ENCODE measurements at places on chromosomes 6 and 20. TPM values are rescaled to one million over a fixed set of nuclear protein-coding genes. Genes with fewer than 3 reads are reported as not detected.

NT5E gene
- polyA plus RNA-seq = 9.9 TPM

NMBR gene
- polyA plus RNA-seq = not detected

RHAG gene
- not detected for polyA plus RNA-seq

DNA sequence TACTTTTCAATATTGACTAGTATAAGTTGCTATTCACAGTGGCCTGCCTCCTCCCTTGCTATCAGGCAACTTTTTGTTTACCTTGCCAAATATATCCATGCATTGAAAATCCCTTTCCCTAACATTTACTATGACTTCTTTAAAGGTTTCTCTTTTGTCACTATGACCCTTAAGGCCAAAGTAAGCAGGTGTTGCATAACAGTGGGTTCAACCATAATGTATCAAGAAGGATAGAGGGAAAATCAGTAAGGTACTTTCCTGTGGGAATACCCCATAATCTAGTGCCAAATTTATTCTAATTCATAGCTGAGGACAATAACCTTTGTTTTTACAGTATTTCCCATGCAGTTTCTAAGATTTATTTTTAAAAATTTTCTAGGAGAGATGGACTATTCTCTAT is 527.6 kb downstream of the CDKAL1 start:
- H3K36me3 ChIP-seq = no peaks in the 10 kb centered on the region
- H3K4me1 ChIP-seq = no peaks in the 10 kb centered on the region
- no peak overlapping the region for H3K4me3 ChIP-seq
- no peak overlapping the region for H3K27ac ChIP-seq

DNA sequence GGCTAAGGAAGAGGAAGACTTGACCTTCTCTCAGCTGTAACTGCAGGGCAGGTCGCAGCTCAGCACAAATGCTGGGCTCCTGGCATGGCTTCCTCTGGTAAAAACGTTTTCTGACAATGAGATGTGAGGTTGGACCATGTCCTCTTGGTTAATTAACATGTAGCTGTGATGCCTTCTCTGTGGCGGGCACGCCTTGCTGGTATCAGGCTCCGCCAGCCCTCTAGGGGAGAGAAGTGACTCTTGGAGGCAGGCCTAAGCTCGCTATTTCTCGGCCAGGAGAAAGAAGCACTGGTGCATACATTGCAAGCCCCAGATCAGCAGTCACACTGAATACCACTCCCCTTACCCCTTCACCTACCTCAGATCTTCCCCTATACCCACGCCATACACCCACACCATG is 65.0 kb downstream of the QRSL1 start:
- no peak overlapping the region for H3K27ac ChIP-seq
- no peaks in the 10 kb centered on the region for H3K36me3 ChIP-seq
- H3K4me1 ChIP-seq = peaks cover 35% of the 10 kb centered on the region
- DNase-seq = no peak
- no peaks in the 10 kb centered on the region for H3K27me3 ChIP-seq
- no peak overlapping the region for H3K4me3 ChIP-seq

- DNase-seq = no peak
- H3K4me1 ChIP-seq = peaks cover 24% of the 10 kb centered on the region
- H3K36me3 ChIP-seq = no peaks in the 10 kb centered on the region
- H3K27ac ChIP-seq = no peak overlapping the region
- H3K4me3 ChIP-seq = no peak overlapping the region
Measured at GRCh38 chr6:1854296-1854695, 244.6 kb downstream of the FOXC1 start.

DNA sequence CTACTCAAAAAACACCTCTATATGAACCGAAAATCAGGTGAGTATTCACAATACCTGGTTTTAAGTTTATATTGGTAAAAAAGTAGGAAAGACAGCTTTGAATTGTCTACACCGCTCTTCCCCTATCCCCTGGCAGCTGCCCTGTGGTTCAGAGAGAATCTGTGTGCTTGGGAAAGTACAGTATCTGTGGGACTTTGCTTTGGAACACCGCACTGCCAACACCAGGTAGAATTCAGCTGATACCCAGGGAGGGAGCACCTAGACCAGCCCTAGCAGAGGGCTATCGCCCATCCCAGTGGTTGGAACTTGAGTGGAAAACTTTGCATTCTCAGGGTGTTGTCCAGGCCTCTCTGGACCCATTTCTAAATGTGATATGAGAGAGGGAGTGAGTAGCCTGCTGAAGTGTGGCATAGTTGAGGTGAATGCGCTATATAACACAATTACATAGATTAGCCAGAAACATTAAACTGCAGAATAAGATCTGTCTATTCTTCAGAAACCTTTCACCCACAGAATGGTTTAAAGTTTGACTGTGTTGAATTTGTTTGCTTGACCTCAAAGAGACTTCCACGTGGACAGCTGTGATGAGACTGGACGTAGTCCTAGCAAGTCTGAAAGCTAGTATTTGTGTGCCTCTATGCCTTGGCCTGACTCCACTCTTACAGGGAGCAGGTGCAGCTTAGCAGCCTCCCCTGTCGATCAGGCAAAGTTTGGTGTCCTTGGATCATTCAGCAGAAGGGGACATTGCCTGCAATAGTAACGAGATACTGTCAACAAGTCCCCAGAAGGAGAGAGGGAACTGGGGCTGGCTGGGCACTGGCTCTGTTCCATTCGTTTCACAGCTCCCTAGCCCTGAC is 11.5 kb upstream of the MPC1 start:
- no peak overlapping the region for H3K27ac ChIP-seq
- no peaks in the 10 kb centered on the region for H3K36me3 ChIP-seq
- H3K4me3 ChIP-seq = no peak overlapping the region
- no peak for DNase-seq
- no peaks in the 10 kb centered on the region for H3K27me3 ChIP-seq
- no peaks in the 10 kb centered on the region for H3K4me1 ChIP-seq

- no peak overlapping the region for H3K4me3 ChIP-seq
- no peaks in the 10 kb centered on the region for H3K4me1 ChIP-seq
- no peaks in the 10 kb centered on the region for H3K27me3 ChIP-seq
Measured at GRCh38 chr6:40011844-40012243, 77.6 kb upstream of the MOCS1 start.

HMGN3 gene
- 40.1 TPM for polyA plus RNA-seq

Data from B cell (primary cell).